ENCODE measurements at places on chromosomes 12 and 14. TPM values are rescaled to one million over a fixed set of nuclear protein-coding genes. Genes with fewer than 3 reads are reported as not detected.

GRCh38 chr14:33957299-33957698 lies 6.4 kb upstream of the EGLN3 start:
- DNase-seq, result no peak

DNA sequence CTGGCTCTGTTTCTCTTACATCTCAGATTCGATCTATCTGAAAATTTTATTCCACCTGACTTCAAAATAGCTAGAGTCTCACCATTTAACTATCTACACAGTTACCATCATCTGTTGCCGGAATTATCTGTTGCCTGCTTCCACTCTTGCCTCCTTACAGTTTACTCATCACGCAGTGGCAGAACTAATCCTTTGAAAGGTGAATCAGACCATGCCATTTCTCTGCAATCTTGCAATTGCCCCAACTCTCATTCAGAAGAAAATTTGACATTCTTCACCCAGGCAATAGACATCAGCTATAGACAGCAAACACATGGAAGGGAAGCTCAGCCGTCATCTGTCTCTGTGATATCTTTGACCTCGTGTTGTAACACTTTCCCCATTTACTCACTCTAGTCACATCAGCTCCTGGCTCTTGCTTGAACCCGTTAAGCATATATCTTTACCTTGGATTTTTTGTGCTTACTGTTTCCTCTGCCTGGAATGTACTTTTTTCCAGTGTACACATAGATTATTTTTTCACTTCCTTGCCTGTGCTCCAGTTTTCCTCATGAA lies 85.5 kb downstream of the PDE3A start:
- no peak for DNase-seq

DNA sequence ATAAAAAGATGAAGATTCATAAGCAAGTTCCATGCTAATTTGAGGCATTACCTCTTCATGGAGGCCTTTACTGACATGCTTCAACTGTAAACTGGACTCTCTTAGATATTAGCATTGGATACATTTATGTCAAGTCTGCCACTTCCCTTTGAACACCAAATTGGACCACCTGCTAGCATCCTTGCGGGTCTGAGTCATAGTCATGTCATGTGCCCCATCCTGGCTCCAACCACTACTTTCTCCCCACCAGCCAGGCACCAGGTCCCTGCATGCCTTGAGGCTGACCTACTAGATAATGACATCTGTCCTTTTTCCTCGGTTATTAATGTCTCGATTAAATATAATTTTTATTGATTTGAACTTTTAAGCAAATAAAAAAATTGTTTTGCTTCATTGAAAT lies 32.9 kb upstream of the EEA1 start:
- no peak for DNase-seq

DNA sequence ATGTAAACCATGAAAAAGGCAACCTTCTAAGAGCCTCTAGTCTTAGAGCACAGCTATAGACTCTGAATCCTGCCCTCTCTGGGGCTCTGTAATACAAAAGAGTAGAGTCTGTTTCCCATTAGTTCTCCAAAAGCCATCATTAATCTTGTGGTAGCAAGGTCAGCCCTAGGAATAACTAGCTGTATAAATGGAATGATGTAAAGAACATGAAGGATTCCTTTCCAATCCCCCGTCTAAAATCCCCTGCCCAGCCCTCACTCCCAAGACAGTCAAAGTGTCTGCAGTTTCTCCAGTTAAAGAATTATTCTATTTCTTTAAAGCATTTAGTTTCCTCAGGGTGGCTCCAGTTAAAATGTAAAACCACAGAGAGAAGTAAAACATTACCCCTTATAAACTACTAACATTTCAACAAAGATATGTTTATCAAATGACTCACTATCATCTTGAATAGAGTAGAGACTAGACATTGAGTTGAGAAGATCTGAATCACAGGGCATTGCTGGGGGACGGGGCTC lies 104.2 kb downstream of the ST8SIA1 start:
- DNase-seq, result peak; percentile 47

GRCh38 chr14:101470266-101470665 lies 91.0 kb upstream of the DIO3 start:
- DNase-seq, result no peak

Gene AMHR2
- polyA plus RNA-seq, result 0.20 TPM

Gene SIX1
- 81.3 TPM for polyA plus RNA-seq

Data from muscle of leg (tissue), 16 donors.